ENCODE measurements at places on chromosomes 4 and X.
A peak's percentile ranks its signal among the peaks of the same experiment; 100 is the strongest.

GRCh38 chr4:143185253-143186107 lies 763 bp downstream of the USP38 start:
- no peak for DNase-seq

DNA sequence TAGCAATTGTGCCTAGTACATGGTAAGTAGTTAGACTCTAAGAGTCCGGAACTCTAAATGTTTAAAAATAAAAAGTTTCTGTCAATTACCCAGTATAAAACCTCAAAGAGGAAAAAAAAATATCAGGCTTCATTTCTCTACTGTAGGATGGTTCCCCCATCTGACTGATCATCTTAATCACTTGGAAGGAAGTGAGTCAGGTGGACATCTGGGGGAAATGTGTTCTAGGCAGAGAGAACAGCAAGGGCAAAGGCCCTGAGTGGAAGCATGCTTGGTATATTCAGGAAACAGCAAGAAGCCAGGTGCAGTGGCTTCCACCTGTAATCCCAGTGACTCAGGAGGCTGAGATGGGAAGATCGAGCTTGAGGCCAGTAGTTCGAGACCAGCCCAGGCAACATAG lies 2.9 kb upstream of the EIF1AX start:
- DNase-seq, result no peak

DNA sequence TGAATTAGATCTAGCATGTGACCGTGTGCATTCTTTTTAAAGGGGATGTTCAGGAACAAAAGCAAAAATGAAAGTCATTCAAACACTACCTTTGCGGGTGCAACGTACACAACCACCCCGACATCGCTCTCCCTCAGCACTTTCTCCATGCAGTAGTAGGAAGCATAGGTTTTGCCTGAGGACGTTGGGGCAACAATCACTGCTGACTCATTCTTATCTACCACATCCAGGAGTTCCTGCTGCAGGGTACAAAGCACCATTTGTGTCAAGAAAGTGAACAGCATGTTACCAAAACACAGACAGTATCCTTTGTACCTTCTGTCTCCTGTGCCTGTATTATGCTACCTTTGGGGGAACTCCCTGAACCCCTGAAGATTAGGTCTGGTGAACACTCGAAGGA lies 58.6 kb downstream of the DDX60L start:
- DNase-seq, result no peak

DNA sequence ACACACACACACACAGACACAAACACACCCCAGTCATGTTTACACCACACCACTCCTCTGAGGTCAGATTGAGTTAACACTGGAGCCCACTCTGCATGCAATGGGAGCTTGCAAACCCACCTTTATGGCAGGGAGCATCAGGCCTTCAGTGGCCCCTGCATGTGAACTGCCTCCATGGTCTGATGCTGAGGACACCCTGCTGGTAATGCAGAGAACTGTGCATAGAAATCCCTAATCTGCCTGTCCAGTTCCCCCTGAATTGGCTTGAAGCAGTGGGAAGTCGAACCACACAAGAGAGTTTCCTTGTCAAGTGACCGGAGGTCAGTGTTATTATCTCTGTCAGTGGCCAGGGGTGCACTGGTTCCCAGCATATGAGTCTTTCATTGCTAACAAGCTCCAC lies 59.8 kb downstream of the ANOS1 start:
- no peak for DNase-seq

GRCh38 chr4:153362184-153362583 lies 17.7 kb downstream of the MND1 start:
- no peak for DNase-seq

- DNase-seq, result no peak
Measured at GRCh38 chr4:139987502-139987850, 166.5 kb downstream of the MAML3 start.

DNA sequence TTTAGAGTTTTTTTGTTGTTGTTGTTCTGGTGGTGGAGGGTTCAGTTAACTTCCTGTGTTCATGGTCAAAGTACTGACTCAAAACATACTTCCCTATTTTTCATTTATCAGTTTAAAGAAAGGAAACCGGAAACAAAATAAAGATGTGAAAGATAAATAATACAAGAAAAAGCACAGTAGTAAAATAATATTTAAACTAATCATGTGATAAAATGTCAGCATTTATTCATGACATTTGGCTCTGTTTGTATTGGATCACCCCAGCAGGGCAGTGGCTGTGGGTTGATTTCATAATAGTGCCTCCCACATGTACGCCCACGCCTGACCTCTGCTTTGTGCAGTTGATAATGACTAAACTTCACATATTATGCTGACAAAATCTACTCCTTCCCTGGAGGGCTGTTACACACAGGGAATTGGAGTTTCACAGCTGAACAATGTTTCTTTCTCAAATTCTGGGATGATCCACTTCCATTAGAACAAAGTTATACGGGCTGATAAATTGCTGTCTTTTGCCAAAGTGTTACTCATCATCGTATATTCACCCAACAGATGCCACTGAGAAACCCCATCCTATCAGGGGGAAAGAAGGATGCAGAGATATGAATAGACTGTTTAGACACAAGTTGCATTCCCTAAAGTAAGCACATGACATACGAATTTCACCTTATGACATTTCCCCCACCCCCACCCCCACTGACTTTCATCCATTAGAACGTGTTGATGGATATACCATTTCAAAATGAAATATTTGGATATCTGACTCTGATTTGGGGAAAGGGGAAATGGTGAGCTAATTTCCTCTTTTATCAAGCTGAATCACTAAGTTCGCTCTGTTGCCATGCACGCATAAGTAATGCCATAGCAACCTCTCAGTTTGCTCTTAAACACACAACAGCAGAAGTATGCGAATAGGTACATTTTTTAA lies 48.3 kb downstream of the AMELX start:
- DNase-seq, result no peak

DNA sequence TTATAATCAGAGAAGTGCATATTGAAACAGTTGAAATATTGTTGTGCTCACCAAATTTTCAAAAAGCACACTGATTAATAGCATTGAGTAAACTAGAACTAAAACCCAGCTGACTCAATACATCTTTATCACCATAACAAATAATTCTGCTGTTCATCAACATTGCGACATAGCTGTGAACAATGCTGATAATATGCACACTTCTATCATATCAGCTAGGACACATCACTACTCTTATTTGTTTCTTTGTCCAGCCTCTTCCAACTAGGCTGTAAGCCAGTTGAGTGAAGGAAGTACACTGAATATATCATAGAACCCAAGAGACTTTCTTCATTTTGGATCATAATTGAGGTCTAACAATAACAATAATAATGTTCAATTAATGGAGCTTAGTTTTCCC lies 349.7 kb downstream of the IQCM start:
- no peak for DNase-seq

DNA sequence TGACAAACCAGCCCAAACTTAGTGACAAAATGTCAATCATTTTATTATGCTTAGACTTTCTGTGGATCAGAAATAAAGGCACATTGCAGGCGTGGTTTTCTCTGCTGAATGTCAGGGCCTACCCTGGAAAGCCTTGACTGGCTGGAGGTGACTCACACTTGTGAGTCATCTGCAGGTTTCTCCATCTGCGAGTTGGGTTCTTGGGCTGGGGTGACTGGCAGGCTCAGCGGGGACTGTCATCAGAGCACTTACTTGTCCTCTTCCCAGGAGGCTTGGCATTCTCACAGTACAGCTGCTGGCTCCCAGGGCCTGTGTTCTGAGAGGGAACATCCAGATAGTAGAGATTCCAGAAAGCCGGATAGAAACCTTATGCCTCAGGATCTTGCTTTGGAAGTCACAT lies 153.8 kb upstream of the AGA start:
- peak; percentile 3 for DNase-seq

DNA sequence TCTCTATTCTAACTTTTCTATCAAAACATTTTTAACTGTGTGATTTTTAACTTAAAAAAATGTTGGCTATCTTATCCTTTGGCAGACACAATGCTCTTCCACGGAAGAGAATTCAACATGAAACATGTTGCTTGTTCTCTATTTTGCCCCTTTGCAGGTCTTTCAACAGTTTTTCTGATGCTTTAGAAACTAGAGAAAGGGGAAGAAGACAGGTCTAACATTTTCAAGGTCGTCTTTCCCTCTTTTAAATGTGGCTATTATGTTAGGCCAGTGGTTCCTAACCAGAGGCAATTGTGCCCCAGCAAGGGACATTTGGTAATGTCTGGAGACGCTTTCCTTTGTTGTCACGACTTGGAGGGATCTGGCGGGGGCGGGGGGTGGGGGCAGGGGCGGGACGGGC lies 95.0 kb downstream of the SH3KBP1 start:
- DNase-seq, result no peak

GRCh38 chrX:16807976-16808542 lies 21.8 kb downstream of the TXLNG start:
- DNase-seq, result no peak

- no peak for DNase-seq
Measured at GRCh38 chr4:56689201-56689969, 8.3 kb upstream of the HOPX start.

DNA sequence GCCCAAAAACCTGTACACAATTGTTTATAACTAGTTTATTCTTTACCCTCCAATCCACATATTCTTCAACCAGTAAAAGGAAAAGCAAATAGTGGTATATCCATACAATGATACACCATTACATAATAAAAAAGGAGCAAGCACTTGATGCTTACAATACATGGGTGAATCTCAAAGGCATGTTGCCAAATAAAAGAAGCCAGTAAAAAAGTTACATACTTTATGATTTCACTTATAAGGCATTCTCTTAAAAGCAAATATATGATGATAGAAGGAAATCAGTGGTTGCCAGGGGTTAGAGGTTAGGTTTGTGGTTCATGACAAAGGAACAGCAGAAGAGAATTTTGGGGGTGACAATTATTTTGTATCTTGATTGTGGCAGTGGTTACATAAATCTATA lies 896.1 kb upstream of the LCORL start:
- no peak for DNase-seq

GRCh38 chr4:174928174-174928573 lies 10.0 kb downstream of the ADAM29 start:
- DNase-seq, result no peak

GRCh38 chr4:153374442-153374841 lies 30.0 kb downstream of the MND1 start:
- DNase-seq, result no peak

GRCh38 chr4:82898322-82899243 lies 2.0 kb upstream of the THAP9 start:
- DNase-seq, result peak; percentile 77

- no peak for DNase-seq
Measured at GRCh38 chrX:132425744-132426318, 63.0 kb downstream of the MBNL3 start.

- no peak for DNase-seq
Measured at GRCh38 chr4:141833209-141833608, 196.8 kb downstream of the IL15 start.

GRCh38 chrX:120301960-120302359 lies 9.3 kb downstream of the TMEM255A start:
- no peak for DNase-seq

- DNase-seq, result no peak
Measured at GRCh38 chrX:13906093-13906492, 89.2 kb upstream of the GPM6B start.

GRCh38 chrX:96752781-96753180 lies 68.1 kb downstream of the DIAPH2 start:
- DNase-seq, result no peak

DNA sequence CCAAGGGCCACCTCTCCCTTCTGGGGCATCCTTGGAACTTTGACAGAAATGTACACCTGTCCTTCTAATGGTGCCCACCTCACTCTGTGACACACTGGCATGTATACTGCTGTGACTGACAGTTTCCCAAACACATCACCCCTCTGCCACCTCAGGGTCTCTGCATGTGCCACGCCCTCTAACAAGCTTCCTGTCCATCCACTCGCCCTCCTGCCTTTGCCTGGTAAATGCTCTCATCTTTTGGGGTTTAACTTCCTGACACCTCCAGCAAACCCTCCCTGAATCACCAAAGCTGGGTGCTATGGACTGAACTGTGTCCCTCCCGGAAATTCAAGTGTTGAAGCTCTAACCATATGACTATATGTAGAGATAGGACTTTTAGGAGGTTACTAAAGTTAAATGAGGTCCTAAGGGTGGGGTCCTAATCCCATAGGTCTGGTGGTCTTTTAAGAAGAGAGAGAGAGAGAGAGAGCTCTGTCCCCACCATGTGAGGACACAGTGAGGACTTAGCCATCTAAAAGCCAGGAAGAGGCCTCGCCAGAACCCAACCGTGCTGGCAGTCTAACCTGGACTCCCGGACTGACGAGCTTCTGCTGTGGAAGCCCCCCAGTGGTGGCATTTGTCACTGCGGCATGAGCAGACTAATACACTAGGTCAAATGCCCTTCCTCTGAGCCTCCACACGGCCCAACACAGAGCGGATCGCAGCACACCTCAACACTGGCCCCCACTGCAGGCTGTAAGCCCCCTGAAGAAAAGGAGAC lies 95.6 kb downstream of the AFAP1 start:
- peak; percentile 41 for DNase-seq

- no peak for DNase-seq
Measured at GRCh38 chrX:156000361-156000926, 2.9 kb downstream of the IL9R start.

- DNase-seq, result no peak
Measured at GRCh38 chr4:52982946-52983340, 120.8 kb downstream of the RASL11B start.

DNA sequence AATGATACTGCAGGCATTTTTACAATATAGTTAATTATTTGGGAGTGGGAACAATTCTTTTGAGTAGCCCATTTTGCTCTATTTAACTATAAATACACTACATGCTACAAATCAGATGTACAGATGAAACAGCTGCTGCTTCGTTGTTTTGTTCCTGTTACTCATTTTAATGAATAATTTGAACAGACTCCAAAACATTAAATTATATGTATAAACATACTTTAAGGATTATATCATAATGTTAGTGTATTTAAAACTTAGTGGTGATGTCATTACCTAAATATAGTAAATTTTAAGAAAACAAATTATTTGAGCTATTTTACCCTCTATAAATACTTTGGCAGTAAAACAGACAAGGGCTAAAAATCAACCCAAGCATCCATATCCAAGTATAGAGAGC lies 60.7 kb downstream of the GAB1 start:
- peak; percentile 33 for DNase-seq

- no peak for DNase-seq
Measured at GRCh38 chr4:116391020-116391419, 694.4 kb downstream of the TRAM1L1 start.

DNA sequence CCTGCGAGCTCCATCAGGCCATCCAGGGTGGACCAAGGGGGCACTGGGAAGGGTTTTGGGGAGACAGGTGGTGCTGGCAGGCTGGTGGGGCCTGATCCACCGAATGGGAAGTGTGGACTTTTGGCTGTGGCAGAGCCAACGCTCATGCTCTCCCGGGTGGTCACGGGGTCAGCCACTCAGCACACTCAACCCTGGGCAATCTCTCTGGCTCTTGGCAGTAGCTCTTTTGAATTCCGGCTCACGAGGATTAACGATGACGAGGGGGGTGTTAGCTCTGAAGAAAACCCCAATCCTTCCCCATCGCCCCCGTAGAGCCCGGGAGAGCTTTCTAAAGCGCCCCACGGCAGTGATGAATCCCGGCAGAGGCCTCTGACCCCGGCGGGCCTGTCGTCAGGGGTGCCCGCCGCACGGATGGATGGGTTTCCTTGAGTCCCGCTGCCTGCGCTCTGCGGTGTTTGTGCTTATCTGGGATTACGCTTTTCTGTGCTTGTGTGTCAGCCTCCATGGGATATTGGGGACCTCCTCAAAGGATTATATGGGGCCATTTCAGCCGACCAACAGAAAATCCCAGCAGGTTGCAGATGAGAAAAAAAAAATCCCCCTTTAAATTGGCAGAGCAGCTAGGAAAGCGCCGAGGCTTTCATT lies 156.8 kb upstream of the PSAPL1 start:
- no peak for DNase-seq
